ENCODE measurements at places on chromosomes 4 and X.

DNA sequence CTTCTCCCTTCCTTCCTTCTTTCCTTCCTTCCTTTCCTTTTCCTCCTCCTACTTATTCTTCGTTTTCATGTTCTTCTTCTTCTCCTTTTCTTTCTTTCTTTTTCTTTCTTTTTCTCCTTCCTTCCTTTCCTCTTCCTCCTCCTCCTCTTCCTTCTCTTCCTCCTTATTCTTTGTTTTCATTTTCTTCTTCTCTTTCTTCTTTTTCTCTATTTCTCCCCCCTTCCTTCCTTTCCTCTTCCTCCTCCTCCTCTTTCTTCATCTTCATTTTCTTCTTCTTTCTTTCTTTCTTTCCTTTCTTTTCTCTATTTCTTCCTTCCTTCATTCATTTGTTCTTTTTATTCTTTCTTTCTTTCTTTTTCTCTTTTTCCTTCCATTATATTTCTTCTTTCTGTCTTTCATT is 671.6 kb downstream of the IQCM start:
- H3K4me1 ChIP-seq, result no peaks in the 10 kb centered on the region
- no peak overlapping the region for H3K27ac ChIP-seq
- H3K36me3 ChIP-seq, result no peaks in the 10 kb centered on the region
- no peaks in the 10 kb centered on the region for H3K27me3 ChIP-seq
- no peak for DNase-seq

DNA sequence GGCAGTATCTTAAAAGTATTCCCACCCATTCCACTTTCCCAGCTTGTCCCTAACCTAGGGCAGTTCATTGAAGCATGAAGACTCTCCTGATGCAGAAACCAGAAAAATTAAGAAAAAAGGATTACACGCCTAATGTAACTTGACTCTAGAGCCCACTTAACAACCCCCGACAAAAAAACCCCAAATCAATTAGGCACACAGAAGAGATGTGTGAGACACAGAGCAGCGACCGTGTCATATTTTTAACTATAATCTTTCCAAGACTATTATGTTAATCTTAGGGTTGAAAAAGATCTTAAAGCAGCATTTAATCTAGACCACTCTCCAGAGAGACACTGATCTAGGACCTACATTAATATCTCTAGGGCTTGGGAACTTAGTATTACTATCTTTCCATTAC is 1.3 kb downstream of the YTHDC1 start:
- H3K4me1 ChIP-seq, result peaks cover 44% of the 10 kb centered on the region
- DNase-seq, result no peak
- H3K4me3 ChIP-seq, result peak overlapping the region; percentile 57
- no peaks in the 10 kb centered on the region for H3K36me3 ChIP-seq
- H3K27ac ChIP-seq, result peak overlapping the region; percentile 99

DNA sequence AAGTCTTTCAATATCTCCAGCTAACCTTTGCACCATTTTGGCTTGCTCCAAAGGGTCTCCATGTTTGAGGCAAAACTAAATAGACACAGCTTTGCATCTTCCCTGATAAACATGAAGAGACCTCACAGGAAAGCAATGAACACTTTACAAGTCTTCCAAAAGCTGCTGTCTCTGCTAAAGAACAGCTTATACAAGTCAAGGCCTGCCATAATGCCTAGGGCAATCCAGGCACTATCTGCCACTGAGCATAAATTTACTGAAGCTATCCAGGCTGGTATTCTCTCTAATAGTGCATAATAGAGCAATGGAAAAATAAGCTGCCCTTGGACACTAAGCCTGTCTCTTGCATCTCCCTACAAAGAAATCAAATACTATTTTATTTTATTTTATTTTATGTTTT is 60.1 kb upstream of the S100G start:
- H3K27me3 ChIP-seq, result no peaks in the 10 kb centered on the region
- H3K27ac ChIP-seq, result no peak overlapping the region
- no peaks in the 10 kb centered on the region for H3K4me1 ChIP-seq
- no peaks in the 10 kb centered on the region for H3K36me3 ChIP-seq
- no peak overlapping the region for H3K4me3 ChIP-seq

- H3K27ac ChIP-seq, result no peak within 1 kb of the TSS
- H3K36me3 ChIP-seq, result no peaks in the 10 kb centered on the region
- H3K4me3 ChIP-seq, result no peak within 1 kb of the TSS
- H3K4me1 ChIP-seq, result no peaks in the 10 kb centered on the region
These were observed at the start of gene GDPD2 for GRCh38 chrX:70422851-70423341. Gene GDPD2, plus strand, starts transcription at chrX:70423314. Its CDS starts 1,671 bp downstream, at chrX:70424985.
